ENCODE measurements at places on chromosomes 3 and 15.
A peak's percentile ranks its signal among the peaks of the same experiment; 100 is the strongest.

GRCh38 chr3:59809016-59809415 lies 759.2 kb upstream of the CFAP20DC start:
- no peak for DNase-seq

GRCh38 chr3:181693280-181693679 lies 18.4 kb upstream of the SOX2 start:
- no peak for DNase-seq

- no peak for DNase-seq
Observed at GRCh38 chr3:183312433-183312832, 59.4 kb downstream of the B3GNT5 start.

DNA sequence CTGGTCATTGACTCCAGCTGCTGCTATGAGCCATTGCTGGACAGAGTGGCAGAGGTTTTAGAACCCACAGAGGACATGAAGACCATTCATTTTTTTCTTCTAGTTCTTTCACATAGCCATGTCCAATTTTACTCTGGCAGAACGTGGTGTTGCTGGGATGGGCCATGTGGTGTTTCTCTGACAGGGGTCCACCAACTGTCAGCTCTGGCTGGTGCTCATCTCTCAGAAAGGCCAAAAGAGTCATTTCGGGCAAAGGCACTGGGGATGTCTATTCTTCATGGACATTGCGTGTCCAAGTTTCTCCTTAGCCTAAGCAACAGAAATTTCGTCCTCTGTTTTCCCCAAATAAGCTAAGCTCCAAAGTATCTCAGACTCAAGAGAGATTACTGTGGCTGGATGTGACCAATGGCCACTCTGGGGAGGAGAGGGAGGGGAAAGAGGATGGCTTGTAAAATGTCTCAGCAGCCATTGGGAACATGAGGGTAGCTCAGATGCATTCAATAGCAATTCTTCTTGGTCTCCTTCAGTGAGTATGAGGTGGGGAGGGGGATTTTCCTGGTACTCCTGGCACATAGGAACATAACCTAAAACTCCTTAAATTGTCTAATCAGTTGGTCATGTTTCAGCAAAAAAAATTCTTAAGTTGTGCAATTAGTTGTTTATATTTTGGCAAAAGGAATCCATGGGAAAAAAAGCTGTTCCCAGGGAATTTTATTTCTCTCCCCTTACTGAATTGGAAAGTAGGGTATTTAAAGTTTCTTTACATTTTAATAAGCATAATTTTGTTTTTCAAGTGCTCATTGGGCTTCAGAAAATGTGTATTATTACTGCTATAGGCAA lies 131.6 kb upstream of the MITF start:
- DNase-seq, result no peak

DNA sequence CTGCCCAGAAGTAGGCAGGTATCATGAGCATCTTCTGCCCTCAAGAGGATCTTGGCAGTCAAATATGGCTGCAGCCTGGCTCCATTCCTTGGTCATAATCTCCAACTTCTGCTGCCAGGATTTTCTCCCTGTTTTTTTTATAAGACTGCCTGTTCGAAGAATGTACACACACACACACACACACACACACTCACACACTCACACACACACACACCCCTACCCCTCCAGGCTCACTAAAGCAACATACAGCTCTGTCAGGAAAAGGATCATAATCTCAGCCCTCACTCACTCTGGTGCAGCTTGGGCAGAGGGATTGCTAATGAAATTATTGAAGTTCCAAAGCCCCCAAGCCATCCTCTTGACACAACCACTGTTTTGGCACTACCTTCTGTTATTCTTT lies 129.2 kb upstream of the BFSP2 start:
- DNase-seq, result no peak

DNA sequence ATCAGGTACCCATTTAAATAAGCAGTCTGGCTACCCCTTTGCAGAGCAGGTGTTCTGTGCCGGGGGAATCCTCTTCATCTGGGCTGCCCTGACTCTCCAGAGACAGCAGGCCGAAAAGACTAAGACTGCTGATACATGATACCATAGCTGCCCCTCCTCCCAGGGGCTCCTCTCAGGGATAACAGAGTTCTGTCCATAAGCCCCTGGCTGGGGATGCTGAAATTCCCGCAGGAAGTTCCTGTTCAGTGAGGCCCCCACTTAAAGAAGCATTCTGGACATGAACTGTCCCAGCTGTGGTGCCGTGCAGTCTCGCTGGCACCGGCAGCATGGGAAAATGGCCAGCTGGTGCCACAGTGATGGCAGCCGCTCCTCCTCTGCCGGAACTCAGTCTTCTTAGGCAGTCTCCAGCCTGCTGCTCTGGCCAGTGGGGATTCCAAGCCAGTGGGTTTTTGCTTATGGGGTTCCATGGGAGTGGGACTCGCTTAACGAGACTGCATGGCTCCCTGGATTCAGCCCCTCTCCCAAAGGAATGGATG lies 1026.2 kb downstream of the NAALADL2 start:
- DNase-seq, result peak; percentile 0

DNA sequence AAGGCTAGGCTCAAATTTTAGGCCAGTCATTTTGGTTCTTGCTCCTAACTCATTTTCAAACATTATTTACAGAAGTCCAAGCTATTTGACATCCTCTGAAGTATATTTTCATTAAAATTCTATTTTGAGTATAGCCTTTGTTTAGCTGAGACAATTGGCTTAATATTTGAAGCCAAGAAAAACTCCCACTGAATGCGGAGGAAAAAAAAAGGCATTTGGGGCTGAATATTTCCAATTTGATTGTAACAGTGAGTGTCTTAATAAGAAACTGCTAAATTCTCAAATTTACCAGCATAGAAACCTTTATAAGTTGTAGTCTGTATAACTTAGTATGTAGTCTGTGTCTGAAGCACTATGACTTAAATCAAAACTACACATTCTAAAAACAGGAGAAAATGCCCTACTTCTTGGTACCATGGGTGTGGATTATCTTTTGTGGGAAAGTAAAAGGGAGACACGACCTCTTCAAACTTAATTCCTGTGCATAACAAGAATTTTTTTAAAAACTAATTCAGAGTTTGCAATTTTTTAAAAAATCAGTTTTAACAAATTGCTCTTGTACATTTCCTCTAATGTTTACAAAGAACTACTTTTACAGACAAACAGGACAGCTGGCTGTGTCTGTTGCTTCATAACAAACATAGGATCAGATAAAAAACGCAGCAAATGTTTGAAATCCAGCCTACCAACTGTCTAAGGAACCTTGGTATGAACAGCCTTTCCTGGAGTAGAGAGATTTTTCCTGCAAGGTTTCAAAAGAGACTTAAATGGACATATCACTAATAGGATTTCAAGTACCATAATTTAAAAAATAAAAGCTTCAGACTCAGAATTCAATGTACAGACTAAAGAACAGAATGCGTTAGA lies 52.7 kb upstream of the LMOD3 start:
- no peak for DNase-seq

GRCh38 chr15:22980189-22981050 lies at the start of gene CYFIP1:
CYFIP1 (minus strand) TSS chr15:22980368; CDS start chr15:22947285, 33,083 bp downstream.
- DNase-seq, result no peak

DNA sequence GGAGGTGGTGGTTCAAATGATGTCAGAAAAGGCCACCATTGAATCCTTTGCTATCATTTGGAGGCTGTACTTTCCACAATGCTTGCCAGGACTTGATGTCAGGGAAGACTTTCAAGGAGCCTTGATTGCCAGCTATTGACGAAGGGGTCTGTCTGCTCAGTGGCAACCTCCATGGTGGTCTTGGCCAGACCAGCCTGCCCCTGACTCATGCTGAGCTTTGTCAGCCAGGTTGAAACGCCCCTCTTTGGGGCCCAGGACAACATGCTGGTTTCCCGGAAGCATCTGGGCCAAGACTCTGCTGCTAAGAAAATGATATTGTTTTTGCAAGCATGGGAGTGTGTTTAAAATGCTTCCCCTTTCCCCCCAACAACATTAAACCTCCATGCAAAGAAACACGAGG lies 26.7 kb downstream of the CGNL1 start:
- no peak for DNase-seq

- DNase-seq, result no peak
Observed at GRCh38 chr3:37458162-37459120, 284.1 kb upstream of the LRRFIP2 start.

DNA sequence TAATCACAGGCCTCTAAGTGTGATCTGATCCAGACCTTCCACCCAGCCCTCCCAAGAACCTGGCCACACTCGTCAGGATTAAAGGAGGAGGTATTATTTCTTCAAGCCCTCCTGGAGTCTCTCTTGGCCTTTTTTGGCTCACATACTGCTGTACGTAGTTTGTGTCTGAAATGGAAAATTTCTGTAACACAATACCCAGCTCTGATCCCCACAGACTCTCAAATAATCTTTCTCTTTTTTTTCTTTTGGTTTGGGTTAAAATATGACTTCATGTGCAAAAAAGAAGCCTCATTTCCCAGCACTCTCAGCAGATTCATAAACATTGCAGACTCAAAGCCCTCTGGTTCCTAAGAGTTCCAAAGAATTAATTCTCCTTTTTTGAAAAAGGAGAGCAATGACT lies 96.5 kb upstream of the PHLDB2 start:
- DNase-seq, result no peak

DNA sequence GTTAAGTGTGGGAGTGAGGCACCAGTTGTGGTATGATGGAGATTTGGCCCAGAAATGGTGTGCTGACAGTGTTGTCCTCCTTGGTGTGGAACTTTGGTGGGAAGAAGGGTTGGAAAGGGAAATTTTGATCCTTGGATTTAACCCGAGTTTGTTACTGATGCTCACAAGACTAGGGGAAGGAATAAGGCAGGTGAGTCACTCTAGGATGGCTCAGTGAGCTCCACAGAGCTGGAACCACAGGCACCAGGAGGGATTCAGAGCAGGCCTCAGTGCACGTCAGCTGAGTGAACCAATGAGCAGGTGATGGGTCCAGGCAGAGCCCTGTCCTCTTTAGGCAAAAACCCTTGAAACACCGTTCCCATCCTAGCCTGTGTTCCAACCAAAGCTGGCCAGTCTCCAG lies 11.4 kb downstream of the CHRD start:
- DNase-seq, result no peak

- no peak for DNase-seq
Observed at GRCh38 chr3:155554777-155555451, 190.0 kb downstream of the PLCH1 start.

DNA sequence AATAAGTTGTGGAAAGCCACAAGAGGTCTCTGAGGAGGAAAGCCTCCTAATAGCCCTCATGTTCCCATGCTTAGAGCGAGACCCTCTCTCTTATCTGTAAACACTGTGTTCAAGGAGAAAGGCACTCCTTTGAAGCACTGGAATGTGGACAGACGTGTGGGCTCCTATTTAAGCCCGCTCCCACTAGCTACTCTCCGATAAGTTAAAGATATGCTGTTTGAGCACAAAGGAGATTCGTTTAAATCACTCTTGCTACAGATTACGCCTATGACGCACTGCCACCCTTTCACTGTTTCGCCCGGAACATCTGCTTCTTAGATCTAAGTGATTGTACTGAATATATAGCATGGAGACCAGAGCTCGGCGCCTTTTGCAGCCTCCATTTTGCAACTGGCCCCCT lies 57.8 kb upstream of the FAM3D start:
- no peak for DNase-seq

DNA sequence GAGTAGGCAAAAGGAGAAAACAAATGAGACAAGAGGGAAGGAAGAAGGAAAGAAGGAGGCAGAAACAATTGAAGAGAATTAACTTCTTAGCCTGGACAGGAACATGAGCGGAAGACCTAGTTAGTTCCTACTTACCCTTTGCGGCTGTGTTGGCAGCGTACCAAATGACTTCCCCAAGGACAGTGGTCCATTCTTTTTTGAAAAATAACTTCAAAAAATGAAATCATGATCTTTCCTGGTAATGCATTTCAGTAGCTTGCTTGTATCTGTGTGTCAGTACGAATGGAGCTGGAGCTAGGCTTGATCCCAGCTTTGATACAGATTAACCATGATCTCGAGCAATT lies 41.5 kb upstream of the CFAP161 start:
- no peak for DNase-seq

DNA sequence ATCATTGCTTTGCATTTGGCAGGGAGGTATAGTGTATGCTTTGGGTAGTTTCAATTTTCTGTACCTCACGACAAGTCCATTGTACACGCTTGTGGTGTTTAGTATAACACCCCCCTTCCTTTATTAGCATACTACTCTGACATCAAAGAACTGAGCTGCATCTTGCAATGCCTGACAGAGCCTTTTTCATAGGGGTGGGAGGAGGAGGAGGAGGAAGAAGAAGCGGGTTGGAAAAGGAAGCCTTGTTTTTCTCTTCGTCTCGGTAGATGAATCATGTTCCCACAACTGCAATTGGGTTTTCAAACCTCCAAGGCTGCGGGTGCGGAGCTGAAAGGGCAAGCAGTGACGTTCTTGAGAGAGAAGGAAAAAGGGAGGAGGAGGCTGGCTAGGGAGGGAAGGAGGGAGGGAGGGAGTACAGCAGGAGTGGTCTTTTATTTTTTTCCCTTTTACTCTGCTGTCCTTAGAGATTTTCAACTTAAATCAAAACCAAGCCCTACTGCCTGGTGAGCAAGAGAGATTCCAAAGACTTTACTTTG lies 175.7 kb downstream of the KLHL25 start:
- DNase-seq, result no peak

- no peak for DNase-seq
Observed at GRCh38 chr15:34708422-34708821, 46.4 kb downstream of the GJD2 start.

GRCh38 chr3:120264963-120265362 lies 20.1 kb downstream of the GPR156 start:
- DNase-seq, result no peak

DNA sequence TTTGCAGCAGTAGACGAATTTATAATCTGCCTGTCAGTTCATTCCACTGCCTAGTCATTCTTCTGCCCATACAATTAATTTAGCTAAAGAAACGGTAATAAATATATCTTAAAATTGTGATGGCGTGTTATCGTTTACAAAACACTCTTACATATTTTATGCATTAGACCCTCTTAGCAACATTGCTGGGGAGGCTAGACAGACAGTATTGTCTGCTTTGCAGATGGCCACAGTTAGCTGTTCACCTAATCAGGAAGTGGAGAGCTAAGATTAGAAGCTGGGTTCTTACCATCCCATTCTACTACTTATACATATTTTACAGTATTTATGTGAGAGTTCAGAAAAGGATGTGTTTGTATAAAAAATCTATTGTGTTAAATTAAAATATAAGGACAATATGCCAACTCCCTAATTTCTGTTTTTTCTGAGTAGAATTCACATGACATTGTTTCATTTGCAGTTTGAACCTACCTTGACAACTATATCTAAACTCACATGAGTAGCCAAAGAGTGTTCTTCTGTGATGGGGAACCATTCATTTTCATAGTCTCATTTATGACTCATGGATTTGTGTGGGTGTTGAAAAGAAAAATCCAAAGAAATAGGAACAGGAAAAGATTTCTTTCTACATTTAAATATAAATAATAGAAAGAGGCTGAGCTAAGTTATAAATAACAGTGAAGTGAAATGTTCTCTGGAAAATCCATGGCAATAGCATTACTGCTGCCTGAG lies 41.7 kb upstream of the C3orf80 start:
- no peak for DNase-seq

DNA sequence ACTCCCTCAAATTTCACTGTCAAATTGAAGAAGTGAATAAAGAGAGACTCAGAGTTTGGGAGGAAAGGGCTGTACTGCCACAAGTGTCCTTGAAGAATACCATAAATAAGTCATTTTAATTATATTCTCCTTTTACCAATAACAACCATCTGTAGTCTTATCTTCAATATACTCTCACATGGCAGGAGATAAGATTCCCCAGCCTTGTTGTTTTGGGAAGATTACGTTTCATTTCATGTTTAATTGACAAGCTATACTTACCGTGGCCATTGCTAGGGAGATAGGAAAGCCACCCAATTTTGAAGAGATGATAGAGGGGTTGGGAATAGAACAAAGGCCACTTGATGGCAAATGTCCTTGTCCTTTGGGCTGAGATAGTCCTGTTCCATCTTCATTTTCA lies 2.3 kb downstream of the MINDY4B start:
- no peak for DNase-seq

- no peak for DNase-seq
Observed at GRCh38 chr3:116433552-116433951, 11.7 kb downstream of the LSAMP start.
